Activated T-cell treated with anti-CD3 and anti-CD28 coated beads, Interleukin-2, amount 50 U/mL, for 48 hours (primary cell): ENCODE measurements at places on chromosomes 3 and 15.

GRCh38 chr3:87674397-87675161, 384.2 kb downstream of the CGGBP1 start:
- DNase-seq = no peak

- DNase-seq = peak; percentile 37
Measured at GRCh38 chr3:141476033-141476432, 10.8 kb upstream of the RASA2 start.

- DNase-seq = no peak
Measured at GRCh38 chr3:177490626-177491025, 293.3 kb upstream of the TBL1XR1 start.

DNA sequence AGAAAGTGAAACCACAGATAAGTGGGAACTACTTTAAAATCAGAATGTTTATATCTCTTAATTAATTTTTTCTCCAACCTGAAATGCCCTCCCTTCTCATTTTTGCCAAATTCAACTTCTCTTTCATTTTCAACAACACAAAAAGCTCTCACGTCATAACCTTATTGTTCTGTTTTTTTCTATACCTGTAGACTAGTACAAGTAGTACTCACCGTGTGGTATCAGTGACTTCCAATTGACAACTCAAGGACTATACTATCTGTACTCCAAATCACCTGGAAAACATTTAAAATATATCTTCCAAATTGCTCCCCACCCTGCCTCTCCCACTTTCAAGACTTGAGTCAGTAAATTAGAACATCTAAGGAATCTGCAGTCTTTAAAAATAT, 72.8 kb upstream of the ZNF280D start:
- no peak for DNase-seq

- no peak for DNase-seq
Measured at GRCh38 chr15:65611888-65612615, 1.1 kb upstream of the INTS14 start.

GRCh38 chr15:37783290-37783689, 151.2 kb upstream of the TMCO5A start:
- DNase-seq = no peak

- DNase-seq = no peak
Measured at GRCh38 chr3:88151358-88151757, 1.6 kb downstream of the C3orf38 start.

DNA sequence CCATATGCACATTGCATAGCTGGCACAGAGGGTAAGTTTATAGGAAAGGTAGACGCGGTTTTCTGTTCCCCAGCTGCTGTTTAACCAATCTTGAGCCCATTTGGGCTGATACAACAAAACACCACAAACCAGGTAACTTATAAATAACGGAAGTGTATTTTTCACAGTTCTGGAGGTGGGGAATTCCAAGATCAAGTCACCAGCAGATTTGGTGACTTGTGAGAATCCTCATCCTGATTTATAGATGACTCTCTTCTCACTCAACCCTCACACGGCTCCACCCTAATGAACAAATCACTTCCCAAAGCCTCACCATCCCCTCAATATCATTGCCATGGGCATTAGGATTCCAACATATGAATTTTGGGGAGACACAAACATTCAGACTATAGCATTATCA, 694.4 kb upstream of the NR2F2 start:
- DNase-seq = no peak

GRCh38 chr3:73609315-73609641, 15.5 kb downstream of the PDZRN3 start:
- no peak for DNase-seq
